ENCODE measurements at places on chromosomes 7 and 10.

GRCh38 chr10:52226197-52226847, 87.8 kb upstream of the DKK1 start:
- DNase-seq, result no peak

DNA sequence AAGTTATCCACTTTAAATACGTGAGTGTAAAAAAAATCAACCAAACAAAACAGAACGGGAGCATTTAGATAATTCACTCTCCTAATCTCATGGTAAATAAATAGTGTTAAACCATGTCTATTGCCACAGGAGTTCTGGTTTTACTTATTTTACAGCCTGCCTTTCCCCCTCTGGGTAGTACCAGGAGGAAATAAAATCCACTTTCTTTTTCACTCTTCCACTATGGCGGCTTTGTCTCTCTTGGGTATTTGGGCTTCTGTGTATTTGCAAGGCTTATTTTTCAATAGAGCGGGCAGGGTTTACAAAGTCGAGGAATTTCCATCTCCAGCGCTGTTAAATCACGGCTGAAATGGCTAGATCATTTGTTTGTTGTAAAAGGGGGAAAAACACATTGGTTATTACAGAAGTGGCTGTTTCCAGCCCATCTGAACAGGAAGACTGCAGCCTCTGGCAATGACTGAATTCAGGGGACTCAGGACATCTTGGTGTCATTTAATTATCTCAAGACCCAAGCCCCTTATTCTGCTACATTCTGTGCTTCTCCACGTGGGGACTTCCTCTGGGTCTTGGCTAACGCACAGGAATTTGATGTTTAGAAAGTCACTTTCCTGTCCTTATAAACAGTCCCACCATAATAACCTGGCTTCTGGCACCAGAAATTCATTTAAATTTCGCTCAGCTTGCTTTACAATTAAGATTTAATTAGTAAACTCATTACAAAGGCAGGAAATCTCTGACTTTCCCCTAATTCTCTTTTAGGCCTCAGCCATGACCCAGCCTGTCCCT, 323.9 kb downstream of the GATA3 start:
- DNase-seq, result no peak

GRCh38 chr10:70284542-70285475, 1.0 kb upstream of the NPFFR1 start:
- no peak for DNase-seq

GRCh38 chr10:57968328-57969016, 299.2 kb downstream of the IPMK start:
- no peak for DNase-seq

DNA sequence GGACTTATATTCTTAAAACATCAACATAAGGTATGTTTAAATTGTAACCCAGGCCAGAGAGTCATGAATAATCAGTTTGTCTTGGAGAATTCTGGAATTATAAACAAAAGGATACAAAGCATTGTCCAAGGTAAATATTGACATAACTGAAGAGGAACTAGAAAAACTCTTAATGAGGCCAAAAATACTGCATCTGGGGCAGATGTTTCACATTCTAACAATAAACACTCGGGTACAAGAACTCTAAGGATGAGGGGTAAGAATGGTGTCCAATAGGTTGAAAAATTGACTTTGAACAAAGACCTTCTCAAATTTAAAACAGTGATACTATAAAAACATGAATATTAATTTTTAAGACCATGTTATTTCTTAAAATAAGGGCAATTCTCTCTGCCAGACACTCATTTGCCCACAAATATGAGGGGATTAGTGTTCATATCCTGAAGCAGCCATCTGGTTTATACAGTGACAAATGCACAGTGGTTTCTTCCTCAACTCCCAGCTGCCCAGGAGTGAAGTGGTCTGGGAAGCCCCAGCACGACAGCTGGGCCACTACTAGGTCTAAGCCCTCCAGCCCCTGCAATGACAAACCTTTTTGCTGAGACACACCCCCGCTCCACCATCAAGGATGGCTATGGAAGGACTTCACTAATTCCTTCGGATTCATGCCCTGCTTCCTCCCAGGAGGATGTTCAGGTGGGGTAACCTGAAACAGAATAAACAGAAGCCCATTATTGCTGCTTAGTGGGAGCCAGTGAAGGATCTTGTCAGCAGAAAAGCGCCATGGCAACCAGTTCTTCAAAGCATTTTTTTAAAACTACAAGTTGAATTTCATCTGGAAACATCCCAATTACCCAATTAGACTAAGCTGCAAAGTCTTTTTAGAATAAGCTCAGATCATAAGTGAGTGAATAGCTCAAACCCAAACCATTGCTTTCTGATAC, 107.5 kb upstream of the ARID5B start:
- DNase-seq, result no peak
